CD4-positive, alpha-beta memory T cell (primary cell): ENCODE measurements at places on chromosomes 4 and X.

DNA sequence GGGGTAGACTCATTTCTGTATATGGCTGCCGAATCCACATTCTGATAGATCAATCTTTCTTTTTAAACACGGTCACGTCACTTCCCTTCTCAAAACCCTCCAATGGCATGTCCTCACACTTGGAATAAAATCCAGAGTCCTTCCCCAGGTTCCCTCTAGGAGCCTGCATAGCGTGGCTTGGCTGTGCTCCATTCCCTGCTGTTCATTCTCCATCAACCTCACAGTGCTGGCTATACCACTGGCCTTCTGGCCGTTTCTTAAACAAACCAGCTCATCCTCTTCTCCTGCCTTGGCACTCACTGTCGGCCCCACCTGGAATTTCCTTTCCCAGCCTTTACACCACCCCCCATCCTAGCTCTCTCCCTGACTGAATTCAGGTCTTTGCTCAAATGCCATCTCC lies 77.1 kb downstream of the RBM47 start:
- no peak overlapping the region for H3K27ac ChIP-seq
- H3K36me3 ChIP-seq, result no peaks in the 10 kb centered on the region
- no peak overlapping the region for H3K4me3 ChIP-seq
- no peak for DNase-seq
- H3K4me1 ChIP-seq, result no peaks in the 10 kb centered on the region

DNA sequence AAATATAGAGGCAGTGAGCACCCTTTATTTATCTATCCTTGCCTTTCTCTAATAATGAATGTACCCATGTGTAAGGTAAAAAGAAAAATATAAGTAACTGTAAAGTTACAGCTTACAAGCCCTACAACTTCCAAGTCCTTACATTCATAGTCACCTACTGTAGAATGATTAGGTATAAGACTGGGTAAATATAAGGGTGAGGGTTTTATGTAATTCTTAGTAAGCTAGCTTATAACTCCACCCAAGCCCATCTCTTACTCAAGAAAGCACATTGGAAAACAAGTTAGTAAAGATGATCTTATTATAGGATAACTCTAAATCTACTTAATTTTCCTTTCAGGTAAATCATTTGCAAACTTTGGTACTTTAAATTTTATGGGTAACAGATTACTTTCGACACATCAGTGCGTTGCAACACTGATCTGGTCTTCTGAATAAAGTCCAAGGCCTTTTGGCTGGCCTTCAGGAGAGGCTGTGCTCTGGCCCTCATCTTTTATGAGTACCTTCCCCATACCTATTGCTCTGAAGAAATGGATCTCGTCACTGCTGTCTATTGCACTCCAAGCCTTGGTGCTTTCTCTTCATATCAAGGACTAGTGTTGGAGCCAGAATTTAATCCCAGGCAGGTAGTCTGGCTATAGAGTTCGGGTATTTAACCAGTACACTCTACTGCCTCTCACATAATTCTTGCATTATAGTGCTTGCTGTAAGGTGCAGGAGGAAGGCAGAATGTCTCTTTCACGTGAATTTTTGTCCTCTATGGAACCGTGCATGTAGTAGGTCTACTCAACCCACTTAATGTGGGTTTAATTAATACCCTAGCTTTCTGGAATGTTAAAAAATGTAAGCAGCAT lies 443.6 kb upstream of the AR start:
- DNase-seq, result no peak
- no peaks in the 10 kb centered on the region for H3K36me3 ChIP-seq
- H3K27me3 ChIP-seq, result no peaks in the 10 kb centered on the region
- no peak overlapping the region for H3K27ac ChIP-seq
- H3K4me1 ChIP-seq, result no peaks in the 10 kb centered on the region
- H3K4me3 ChIP-seq, result no peak overlapping the region

GRCh38 chr4:147381749-147382148 lies 99.1 kb upstream of the EDNRA start:
- DNase-seq, result no peak
- H3K27ac ChIP-seq, result no peak overlapping the region
- no peaks in the 10 kb centered on the region for H3K36me3 ChIP-seq
- no peaks in the 10 kb centered on the region for H3K4me1 ChIP-seq

GRCh38 chrX:10133980-10134676 lies 22.6 kb upstream of the CLCN4 start:
- no peak for DNase-seq
- H3K4me3 ChIP-seq, result no peak overlapping the region
- H3K27me3 ChIP-seq, result no peaks in the 10 kb centered on the region
- no peak overlapping the region for H3K27ac ChIP-seq
- peaks cover 16% of the 10 kb centered on the region for H3K36me3 ChIP-seq

GRCh38 chr4:108988464-108989195 lies 225.8 kb upstream of the ETNPPL start:
- H3K4me3 ChIP-seq, result no peak overlapping the region
- no peaks in the 10 kb centered on the region for H3K36me3 ChIP-seq
- H3K27ac ChIP-seq, result no peak overlapping the region
- no peaks in the 10 kb centered on the region for H3K27me3 ChIP-seq

GRCh38 chrX:121307449-121307848 lies 260.0 kb downstream of the GLUD2 start:
- H3K4me3 ChIP-seq, result no peak overlapping the region
- DNase-seq, result no peak
- peaks cover 10% of the 10 kb centered on the region for H3K4me1 ChIP-seq
- no peak overlapping the region for H3K27ac ChIP-seq

DNA sequence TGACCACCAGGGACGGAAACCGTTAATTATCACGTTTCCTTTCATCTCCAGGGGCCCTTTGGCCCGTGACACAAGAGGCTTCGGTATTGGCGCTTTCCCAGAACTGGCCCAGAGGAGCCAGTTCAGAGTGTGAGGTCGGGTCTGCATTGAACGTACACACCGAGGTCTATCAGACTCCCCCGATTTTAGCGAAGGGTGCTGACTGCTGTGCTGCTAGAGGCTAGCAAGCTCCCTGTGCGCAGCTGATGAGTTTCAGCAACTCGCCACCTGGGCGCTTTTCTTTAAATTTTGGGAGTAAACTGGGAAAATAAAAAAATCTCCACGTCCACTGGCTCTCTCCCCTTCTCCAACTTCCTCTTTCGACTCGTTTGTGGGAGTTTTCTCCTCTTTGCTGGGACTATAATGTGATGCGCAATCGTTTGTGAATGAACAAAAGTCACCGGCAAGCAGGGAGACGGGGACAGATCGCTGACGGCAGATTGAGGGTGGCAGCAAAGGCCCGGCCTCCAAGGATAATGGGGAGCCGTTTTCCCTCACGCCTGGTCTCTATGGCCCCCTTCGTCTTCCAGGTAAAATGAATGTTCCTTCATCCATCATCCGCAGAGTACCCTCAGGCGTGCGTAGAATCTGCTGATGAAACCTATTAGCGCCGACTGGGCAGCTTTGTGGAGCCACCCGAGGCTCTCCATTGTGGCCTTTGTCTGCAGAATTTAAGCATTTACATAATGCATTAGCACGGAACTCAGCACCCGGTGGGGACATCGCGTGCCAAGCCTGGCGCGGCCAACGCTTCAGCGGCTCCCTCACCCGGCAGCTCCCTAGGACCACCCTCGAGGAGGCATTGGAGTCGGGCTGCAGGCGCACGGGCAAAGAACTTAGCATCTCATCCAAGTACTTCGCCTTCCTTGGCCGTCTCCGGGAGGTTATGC lies 1.6 kb upstream of the LRAT start:
- H3K4me1 ChIP-seq, result peaks cover 18% of the 10 kb centered on the region
- no peak overlapping the region for H3K27ac ChIP-seq
- no peak for DNase-seq
- H3K4me3 ChIP-seq, result no peak overlapping the region

- no peak overlapping the region for H3K4me3 ChIP-seq
- no peaks in the 10 kb centered on the region for H3K4me1 ChIP-seq
- H3K27me3 ChIP-seq, result no peaks in the 10 kb centered on the region
- no peaks in the 10 kb centered on the region for H3K36me3 ChIP-seq
These were observed 150.0 kb downstream of the SPOCK3 start for GRCh38 chr4:167084321-167084720.

GRCh38 chr4:73589261-73589847 lies 30.9 kb downstream of the RASSF6 start:
- no peak for DNase-seq
- H3K36me3 ChIP-seq, result no peaks in the 10 kb centered on the region
- no peak overlapping the region for H3K4me3 ChIP-seq
- no peak overlapping the region for H3K27ac ChIP-seq
- H3K27me3 ChIP-seq, result no peaks in the 10 kb centered on the region

DNA sequence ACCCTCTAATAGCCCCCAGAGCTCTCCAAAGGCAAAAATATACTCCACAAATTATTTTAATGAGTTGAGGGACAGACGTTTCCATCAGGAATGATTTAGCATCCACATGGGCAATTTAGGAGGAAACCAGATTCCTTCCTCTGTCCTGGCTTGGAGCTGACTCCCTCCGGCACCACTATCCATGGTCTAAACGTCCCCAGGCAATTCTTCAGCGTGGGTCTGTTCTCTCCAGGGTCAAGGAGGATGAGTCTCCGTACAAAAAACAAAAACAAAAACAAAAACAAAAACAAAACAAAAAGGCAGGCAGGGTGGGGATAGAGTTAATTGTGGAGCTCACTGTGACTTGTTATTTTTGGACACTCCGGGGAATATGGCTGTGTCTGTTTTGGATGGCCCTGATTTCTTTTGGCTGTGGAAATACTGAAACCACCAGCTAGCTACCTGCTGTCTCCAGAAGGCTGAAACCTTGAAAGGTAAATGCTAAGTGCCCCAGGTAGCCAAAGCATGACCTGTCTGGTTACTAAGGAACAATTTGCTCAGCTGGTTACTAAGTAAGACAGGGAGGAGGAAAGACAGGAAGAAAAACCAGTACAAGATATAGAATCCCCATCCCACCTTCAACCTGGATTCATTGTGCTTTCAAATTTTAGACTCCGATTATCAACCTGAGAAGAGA lies 419.1 kb upstream of the LCORL start:
- no peaks in the 10 kb centered on the region for H3K36me3 ChIP-seq
- no peaks in the 10 kb centered on the region for H3K27me3 ChIP-seq
- no peak for DNase-seq

DNA sequence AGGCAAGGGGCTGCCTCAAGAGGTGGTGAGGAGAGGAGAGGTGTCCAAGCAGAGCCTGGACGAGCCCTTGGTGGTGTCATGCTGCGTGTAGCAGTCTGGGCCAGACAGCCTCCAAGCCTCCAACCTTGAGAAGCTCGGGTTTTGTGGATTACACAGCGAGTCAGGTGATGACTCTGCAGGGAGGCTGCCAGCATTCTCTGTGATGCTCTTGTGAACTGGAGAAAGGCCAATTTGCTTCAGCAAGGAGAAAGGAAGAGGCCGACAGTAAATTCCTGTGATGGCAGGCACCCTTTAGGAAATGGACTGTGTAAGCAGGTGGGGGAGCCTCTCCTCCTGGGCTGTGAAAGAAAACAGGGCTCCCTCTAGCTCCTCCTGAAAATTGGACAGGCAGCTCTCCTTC lies 36.0 kb upstream of the CD99L2 start:
- no peak for DNase-seq
- no peaks in the 10 kb centered on the region for H3K27me3 ChIP-seq
- H3K27ac ChIP-seq, result no peak overlapping the region
- H3K4me3 ChIP-seq, result no peak overlapping the region
- no peaks in the 10 kb centered on the region for H3K4me1 ChIP-seq

DNA sequence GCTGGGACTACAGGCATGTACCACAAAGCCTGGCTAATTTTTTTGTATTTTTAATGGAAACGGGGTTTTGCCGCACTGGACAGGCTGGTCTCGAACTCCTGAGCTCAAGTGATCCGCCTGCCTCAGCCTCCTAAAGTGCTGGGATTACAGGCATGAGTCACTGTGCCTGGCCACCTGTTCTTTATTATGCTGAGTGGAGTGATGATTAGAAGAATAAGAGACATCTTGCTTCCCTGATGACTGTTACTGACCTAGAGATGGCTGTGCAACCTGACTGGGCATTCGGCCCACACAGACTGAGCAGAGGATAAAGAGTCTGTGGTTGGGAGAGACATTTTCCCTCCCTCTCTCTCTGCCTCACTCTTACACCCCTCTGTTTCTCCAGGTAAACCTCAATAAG lies 56.7 kb downstream of the SPINK2 start:
- no peaks in the 10 kb centered on the region for H3K36me3 ChIP-seq
- H3K4me3 ChIP-seq, result no peak overlapping the region
- H3K27ac ChIP-seq, result no peak overlapping the region

- no peak for DNase-seq
- H3K4me1 ChIP-seq, result no peaks in the 10 kb centered on the region
These were observed 20.4 kb downstream of the MSMO1 start for GRCh38 chr4:165347647-165348569.

DNA sequence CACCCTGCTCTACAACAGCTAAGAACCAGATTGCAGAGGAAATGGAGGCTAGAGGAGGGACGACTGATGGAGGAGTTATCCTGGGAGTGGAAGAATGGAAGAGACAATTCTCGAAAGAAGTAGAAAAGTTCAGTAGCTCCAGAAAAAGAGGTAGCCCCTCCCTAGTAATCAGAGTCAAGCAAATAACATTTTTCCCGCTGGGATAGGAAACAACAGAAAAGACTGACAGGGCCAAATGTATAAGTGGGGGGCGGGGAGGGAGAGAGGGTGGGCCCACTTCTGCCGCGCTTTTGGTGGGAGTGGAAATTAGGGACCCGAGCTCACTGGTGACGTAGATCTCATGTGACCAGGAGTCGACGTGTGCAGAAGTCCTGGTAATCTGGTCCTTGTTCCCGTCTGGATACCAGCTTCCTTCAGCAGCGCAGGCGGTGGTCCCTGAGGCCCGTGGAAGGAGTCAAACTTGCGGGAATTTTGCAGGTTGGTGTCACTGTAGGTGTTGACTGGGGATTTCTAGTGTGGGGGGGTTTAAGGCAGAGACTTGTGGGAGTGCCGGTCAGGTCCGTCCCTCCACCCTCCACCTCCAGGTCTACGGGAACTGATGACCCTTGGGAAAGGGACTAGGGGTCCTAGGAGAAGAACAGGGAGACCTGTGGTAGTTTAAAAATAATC lies at the start of gene TCEAL9:
TCEAL9 (plus strand) TSS at position 377 of the 669 bp plus-strand sequence. CDS start 1,179 bp downstream, outside the sequence.
- peaks cover 8% of the 10 kb centered on the region for H3K4me1 ChIP-seq
- no peaks in the 10 kb centered on the region for H3K27me3 ChIP-seq
- no peak for DNase-seq
- H3K4me3 ChIP-seq, result no peak within 1 kb of the TSS
- H3K27ac ChIP-seq, result no peak within 1 kb of the TSS

DNA sequence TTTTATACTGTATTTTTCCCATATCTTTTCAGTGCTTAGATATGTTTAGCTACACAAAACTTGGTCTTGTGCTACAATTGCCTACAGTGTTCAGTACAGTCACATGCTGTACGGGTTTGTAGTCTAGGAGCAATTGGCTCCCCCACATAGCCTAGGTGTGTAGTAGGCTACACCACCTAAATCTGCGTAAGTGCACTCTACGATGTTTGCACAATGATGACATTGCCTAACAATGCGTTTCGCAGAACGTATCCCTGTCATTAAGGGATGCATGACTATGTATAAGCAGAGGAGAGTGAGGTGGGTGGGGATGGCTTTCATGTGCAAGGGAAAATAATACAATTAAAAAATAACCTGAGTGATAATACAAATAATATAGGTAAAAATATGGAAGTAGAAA lies 131.4 kb downstream of the GBA3 start:
- H3K27me3 ChIP-seq, result no peaks in the 10 kb centered on the region
- no peak overlapping the region for H3K27ac ChIP-seq
- H3K4me1 ChIP-seq, result no peaks in the 10 kb centered on the region
- no peak for DNase-seq
